ENCODE measurements at places on chromosomes 12 and 14.
A peak's percentile ranks its signal among the peaks of the same experiment; 100 is the strongest.

GRCh38 chr14:33561488-33562175 is 389.2 kb downstream of the EGLN3 start:
- DNase-seq: no peak

DNA sequence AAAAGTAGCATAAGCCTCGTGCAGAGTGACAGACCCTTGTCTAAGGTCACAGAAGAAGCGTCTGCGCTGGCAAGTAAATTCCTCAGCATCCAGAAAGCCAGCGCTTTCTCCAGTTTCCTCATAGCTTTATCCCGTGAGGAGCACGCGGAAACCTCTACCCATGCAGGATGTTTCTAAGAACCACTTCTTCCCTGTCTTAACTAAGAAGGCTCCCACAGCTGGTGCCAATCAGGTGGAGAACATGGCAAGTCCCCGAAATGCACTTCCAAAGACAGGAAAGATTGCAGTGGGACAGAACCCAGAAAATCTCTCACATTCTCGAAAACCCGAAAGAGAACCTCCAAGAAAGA is 968 bp upstream of the ARID4A start:
- peak; percentile 72 for DNase-seq

- no peak for DNase-seq
Observed at GRCh38 chr12:93358821-93359220, 18.9 kb upstream of the NUDT4 start.

- no peak for DNase-seq
Observed at GRCh38 chr12:95017482-95017881, 14.0 kb upstream of the NDUFA12 start.

GRCh38 chr12:40146800-40147797 is 41.2 kb upstream of the SLC2A13 start:
- no peak for DNase-seq

DNA sequence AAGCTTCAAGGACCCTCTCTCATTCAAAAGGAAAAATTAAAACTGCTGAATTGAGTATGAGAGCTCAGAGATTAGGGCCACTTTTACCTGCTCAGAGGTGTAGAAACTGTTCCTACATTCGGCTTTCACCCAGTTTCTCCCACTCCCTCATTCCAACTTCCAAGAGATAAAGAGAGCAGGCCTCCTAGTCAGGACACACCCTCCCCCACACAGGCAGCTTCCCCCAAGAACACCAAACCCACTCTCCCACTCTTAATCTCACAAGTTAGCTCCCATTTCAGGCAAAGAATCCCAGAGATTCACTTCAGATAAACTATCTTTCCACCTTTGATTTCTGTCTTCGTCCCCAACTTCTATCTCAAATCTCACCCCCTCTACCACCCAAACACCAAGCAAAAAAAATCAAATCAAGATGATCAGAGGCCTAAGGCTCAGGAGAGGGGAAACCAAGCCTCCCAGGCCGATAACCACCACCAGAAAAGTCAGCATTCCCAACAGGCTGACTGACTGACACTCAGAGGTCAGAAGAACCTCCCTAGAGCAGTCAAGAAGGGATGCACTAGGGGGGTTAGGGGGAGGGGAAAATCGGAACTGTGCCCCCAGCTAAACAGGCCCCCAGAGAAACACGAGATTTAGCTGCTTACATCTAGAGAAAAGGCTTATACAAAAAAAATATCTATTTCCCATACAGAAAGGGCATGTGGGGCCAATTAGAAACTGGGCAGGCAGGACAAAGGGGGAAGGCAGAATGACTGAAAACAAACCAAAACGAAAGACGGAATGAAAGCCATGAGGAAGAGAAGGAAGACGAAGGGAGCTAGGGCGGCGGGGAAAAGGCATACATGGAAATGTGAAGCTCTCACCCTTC is 13.2 kb upstream of the CDH24 start:
- no peak for DNase-seq

DNA sequence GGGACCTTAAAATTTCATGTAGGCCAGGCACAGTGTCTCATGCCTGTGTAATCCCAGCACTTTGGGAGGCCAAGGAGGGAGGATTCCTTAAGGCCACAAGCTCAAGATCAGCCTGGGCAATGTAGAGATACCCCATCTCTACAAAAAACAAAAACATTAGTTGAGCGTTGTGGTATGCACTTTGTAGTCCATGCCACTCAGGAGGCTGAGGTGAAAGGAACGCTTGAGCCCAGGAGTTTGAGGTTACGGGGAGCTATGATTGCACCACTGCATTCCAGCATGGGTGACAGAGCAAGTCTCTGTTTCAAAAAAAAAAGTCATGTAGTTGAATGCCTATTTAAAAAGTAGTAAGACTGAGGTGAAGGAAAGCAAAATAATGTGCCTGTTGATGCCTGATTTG is 83.5 kb downstream of the TTC6 start:
- no peak for DNase-seq

DNA sequence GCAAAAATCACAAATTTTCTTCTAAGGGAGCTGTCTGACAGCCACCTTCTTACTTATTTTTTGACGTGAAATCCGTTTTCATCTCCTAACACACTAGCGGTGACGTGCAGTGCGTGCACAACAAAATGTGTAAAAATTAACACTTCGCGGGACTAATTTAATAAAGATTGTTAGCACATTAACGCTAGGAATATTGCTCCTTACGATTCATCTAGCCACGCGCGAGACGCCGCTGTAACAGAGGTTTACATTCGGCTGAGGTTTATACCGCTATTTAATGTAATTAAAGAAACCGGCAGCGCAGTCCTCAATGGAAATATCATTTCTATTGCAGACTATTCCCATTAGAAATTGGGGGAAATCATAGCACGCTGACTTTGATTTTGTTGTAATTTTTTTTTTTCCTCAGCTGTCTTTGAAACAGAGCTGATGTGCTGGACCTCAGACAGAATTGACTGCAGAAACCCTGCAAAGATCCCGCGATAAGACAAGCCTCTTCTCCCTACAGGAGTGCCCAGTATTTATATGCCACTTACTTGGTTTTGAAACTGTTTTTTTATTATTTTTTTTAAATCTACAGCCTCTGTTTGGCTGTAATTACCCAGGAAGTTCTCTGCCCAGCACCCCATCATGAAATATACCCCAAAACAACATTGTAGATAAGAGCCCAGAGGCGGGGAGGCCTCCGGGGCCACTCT is 31.2 kb downstream of the BCL11B start:
- no peak for DNase-seq

DNA sequence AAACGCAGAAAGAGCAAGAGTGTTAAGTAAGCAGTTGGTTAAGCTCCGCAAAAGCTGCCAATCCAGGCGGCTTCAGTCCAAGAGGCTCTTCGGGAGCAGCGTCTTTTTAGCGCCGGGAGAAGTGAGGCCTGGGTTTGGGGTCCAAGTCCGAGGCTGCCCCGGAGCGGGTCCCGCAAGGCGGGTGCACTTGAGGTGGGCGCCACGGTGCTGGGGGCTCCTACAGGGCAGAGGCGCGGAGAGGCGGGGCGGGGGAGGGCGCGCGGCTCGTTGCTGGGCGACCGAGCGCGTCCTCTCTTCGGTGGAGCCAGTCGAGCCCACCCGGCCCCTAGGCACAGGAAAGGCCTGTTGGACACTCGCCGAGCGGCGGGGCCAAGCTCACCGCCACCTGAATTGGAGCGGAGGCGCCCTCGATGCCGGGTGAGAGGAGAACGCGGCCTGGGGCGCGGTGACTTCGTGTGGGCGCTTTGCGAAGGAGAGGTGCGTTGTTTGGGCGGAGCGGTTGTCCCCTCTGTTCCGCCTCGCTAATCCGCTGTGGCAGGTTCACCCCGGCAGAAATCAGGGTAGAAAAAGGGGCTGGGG is 15.6 kb downstream of the TTC6 start:
- no peak for DNase-seq

- DNase-seq: no peak
Observed at GRCh38 chr14:101730626-101731186, 30.8 kb upstream of the PPP2R5C start.

DNA sequence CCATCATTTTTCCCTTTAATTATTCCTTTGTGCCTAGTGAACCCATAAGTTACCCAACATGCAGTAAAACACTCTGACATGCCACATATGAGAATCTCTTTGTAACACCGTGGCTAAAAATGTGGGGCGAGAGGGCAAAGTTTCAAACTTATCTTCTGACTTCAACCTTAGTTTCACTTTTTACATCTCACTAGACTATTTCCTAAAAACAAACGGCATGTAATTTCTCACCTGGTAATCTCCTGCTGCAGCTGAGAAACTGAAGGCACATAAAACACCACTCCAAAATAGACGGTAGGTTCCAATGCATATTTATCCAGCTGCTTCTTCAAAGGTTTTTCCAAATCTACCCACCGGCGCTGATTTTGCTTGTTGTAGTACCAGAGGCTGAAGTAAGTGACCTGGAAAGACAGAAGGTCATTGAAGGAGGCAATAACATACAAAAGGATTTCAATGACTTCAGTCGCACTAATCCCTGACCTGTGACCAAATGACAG is 37.9 kb downstream of the PTPN21 start:
- DNase-seq: no peak

- DNase-seq: peak; percentile 14
Observed at GRCh38 chr12:29309320-29309902, 71.6 kb downstream of the ERGIC2 start.

- no peak for DNase-seq
Observed at GRCh38 chr12:13436696-13437391, 240.3 kb downstream of the EMP1 start.

GRCh38 chr14:90274808-90275457 is 18.6 kb downstream of the PSMC1 start:
- no peak for DNase-seq

GRCh38 chr12:21891751-21892217 is 49.4 kb downstream of the ABCC9 start:
- no peak for DNase-seq

- no peak for DNase-seq
Observed at GRCh38 chr12:62640910-62641448, 174.4 kb downstream of the MON2 start.

DNA sequence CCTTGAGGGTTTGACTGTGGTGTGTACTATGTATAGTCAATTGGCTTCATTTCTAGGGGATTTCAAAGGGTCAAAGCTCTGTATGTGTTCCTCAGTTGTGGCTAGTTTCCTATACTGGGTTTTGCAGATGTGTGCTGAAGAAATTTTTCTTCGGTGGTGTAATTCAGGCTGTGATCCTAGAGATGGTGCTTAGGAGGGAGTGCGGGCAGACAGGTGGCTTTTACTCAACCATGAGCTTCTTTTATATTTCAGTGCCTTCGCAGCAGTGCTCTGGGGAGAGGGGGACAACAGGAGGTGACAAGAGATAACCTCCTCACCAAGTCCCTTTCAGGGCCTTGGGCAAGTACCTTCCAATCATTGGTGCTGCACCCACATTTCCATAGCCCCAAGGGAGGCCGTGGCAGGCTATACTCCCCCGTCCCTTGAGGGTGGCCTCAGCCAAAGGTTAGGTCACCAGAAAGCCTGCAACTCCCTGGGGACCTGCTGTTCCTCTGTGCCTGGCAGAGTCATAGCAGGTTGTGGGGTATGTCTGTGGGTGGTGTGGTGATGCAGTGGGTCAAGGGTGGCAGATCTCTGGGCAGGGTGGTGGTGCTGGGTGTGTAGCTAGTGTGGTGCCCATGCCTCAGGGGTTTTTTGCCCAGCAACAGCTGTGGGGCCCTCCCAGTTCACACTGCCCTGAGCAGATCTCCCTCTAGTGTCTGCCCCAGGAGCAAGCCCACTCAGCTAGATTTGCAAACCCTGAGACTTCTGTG is 37.0 kb upstream of the TMX1 start:
- DNase-seq: no peak

GRCh38 chr14:21038441-21039422 is 3.4 kb upstream of the RNASE7 start:
- DNase-seq: peak; percentile 73

- no peak for DNase-seq
Observed at GRCh38 chr12:76299536-76300296, 48.5 kb downstream of the BBS10 start.

DNA sequence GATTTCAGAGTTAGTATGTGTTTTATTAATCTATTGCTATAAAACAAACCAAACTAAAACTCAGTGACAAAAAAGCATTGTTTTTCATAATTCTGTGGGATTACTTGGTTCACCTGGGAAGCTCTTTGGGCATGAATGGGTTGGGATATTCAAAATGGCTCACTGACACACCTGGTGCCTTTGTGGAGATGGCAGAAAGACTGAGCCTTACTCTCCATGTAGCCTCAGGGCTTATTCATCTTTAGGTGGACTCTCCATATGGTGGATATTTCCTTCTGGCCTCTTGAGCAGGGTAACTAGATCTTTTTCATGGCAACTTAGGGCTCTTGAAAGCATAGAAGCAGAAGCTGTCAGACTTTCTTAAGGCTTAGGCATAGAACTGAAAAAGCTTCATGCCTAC is 1102.8 kb upstream of the SEL1L start:
- no peak for DNase-seq

- DNase-seq: no peak
Observed at GRCh38 chr12:123142518-123142840, 8.4 kb downstream of the PITPNM2 start.

DNA sequence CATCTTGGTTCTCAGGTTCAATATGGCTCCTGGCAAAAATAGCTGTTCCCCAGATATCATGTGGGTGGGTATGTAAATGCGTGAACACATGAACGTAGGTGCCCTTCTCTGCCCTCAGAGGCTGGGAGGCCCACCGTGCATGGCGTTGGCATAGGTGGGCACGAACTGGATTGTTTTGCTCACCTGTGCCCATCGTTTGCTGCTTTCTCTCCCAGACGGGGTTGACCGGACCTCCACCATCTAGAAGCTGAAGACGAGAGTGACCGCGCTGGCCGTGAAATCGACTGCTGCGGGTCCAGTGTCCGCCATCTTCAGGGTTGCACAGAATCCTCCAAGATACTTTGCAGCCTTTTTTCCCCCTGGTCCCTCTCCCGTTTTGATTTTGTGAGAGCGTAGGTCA is 113.9 kb downstream of the GCH1 start:
- no peak for DNase-seq

- DNase-seq: no peak
Observed at GRCh38 chr14:89486505-89486904, 69.5 kb upstream of the FOXN3 start.

GRCh38 chr12:90280564-90281058 is 572.0 kb upstream of the ATP2B1 start:
- DNase-seq: no peak

- no peak for DNase-seq
Observed at GRCh38 chr14:55691659-55692058, 111.7 kb downstream of the KTN1 start.

DNA sequence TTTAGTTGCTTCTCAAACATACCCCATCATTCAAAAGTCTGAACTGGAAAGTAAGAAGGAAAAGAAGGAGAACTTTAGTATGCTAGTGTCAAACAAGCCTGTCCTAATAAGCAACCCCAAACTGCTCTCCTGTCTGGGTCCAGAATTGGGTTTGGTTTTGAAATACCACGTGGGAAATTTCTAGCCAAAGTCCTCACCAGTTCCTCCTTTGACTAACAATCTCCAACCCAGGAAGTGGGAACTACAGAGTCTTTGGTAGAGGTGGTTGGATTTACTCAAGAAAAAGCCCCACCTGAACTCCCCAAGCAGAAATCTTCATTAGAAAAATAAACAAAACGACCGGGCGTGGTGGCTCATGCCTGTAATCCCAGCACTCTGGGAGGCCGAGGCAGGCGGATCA is 17.4 kb upstream of the EIF4B start:
- DNase-seq: no peak

- DNase-seq: no peak
Observed at GRCh38 chr12:95836630-95837239, 22.0 kb upstream of the SNRPF start.
